ENCODE measurements at places on chromosomes 3 and 15. TPM values are rescaled to one million over a fixed set of nuclear protein-coding genes. Genes with fewer than 3 reads are reported as not detected.

TRH gene
- total RNA-seq = not detected

CPA3 gene
- not detected for total RNA-seq

ACAN gene
- not detected for total RNA-seq

ATP1B3 gene
- total RNA-seq = 128 TPM

GRAMD1C gene
- total RNA-seq = 0.23 TPM

CCDC54 gene
- not detected for total RNA-seq

LRRC31 gene
- total RNA-seq = not detected

KNL1 gene
- total RNA-seq = 51.7 TPM

Measured in T-helper 2 cell treated with Interferon-gamma antibody and Interleukin-4, amounts not matched to agents 100 ng/mL and 5 ng/mL, for 36 hours (primary cell).